ENCODE measurements at places on chromosomes 11 and 22.

DNA sequence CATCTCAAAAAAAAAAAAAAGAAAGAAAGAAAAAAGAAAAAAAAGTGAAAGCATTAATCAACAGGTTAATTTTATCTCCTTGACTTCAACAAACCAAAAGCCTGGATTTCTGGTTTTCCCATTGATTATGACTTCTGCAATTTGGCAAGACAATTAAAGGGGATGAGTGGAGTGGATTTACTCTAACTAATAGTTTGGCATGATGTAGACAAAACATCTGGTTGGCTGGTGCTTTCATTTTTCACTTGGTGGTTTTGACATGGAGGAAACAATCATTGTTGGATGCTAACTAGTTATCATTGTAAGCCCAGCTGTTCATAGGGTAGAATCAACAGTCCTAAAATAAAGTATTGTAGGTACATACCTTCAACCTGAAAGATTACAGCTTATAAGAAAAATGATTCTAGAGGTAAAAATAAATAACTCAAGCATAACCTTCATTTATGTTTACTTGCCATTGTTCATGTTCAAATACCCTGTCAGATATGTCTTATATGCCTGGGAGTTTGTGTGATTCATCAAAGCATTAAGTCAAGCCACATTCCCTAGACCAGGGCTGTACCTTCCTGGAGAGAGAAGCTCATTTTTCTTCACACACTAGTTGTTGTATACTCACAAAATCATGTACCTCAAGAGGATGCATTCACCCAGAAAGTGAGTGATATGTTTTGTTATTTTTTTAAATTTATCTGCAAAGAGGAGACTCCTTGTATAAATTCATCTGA, 15.1 kb downstream of the FIBIN start:
- no peak for DNase-seq

GRCh38 chr22:37771702-37772427, 35.9 kb upstream of the GCAT start:
- DNase-seq: no peak

- DNase-seq: no peak
Observed at GRCh38 chr11:95269036-95269819, 38.2 kb upstream of the SESN3 start.

GRCh38 chr11:100908746-100909145, 220.9 kb downstream of the PGR start:
- no peak for DNase-seq

GRCh38 chr22:49321477-49322055, 506.1 kb downstream of the BRD1 start:
- DNase-seq: no peak

GRCh38 chr11:124798991-124799347, 1.2 kb downstream of the MSANTD2 start:
- no peak for DNase-seq

Data from GM12878 (cell line).